ENCODE measurements at places on chromosomes 7 and 10.
A peak's percentile ranks its signal among the peaks of the same experiment; 100 is the strongest.

- no peak for DNase-seq
These were observed 27.3 kb upstream of the LIMK1 start for GRCh38 chr7:74056096-74056915.

DNA sequence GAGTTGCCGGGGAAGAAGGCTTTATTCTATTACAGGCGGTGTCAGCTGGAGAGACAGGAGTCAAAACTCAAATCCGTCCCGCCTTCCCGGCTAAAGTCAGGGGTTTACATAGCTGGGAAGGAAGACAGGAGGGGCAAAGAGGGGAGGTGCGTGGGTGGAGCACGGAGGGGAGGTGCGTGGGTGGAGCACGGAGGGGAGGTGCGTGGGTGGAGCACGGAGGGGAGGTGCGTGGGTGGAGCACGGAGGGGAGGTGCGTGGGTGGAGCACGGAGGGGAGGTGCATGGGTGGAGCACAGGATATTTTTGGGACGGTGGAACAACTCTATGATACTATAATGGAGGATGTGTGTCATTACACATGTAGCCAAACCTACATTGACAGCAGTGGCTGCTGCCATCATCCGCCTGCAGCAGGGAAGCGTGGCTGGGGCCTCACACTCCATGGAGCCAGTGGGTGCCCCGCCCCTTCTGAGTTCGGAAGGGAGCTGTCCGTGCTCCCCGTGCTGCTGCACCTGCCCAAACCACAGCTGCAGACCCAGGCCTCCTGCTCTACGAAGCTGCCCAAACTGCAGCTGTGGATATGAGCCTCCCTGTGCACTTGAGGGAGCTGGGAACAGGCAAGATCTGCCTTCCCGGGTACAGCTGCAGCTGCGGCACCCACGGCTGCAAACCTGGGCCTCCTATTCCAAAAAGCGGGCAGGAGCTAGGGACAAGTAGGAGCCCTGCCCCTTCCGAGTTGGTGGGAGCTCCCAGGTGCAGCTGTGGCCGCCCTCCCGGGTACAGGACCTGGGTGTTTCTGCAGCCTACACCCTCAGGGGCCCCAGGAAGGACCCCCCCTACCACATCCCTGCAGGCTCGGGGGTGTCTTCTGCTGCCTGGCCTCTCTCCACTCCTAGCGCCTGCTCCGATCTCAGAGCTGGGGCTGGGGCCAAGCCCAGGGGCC, 119.4 kb downstream of the DYNC2I1 start:
- no peak for DNase-seq

DNA sequence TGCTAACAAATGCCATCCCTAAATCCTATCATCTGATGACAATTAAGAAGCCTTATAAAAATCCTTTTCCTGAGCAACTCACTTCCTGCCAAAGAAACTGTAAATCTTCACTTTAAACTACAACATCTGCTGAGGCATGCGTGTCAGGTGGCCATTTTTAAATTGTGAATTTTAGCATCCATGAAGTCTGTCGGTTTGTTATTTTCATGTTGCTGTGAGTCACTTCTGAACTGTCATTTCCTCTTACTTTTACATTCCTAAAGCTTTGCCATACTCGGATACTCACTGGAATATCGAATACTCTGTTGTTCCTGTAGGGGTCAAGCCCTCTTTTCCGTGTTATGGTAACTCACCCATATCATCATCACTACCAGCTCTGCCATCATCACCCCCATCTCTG, 34.3 kb upstream of the TMEM26 start:
- DNase-seq: no peak

GRCh38 chr10:32084185-32084851, 28.1 kb upstream of the KIF5B start:
- DNase-seq: no peak

DNA sequence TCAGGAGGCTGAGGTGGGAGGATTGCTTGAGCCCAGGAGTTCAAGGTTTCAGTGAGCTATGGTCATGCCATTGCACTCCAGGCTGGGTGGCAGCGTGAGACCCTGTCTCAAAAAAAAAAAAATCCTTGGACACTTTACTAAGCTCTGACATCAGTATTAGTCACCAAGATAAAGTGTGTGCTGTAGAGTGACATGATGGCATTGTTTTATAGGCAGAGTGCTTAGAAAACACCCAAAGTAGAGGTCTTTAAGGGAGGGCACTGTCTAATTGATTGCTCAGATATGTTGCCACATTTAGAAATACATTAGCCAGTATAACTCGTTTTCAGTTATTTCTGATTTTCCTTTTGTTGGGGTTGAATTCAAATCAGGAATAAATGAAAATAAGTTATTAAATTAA, 235.9 kb downstream of the REEP3 start:
- DNase-seq: no peak

GRCh38 chr10:99661377-99661763, 2.1 kb downstream of the ENTPD7 start:
- DNase-seq: peak; percentile 52

DNA sequence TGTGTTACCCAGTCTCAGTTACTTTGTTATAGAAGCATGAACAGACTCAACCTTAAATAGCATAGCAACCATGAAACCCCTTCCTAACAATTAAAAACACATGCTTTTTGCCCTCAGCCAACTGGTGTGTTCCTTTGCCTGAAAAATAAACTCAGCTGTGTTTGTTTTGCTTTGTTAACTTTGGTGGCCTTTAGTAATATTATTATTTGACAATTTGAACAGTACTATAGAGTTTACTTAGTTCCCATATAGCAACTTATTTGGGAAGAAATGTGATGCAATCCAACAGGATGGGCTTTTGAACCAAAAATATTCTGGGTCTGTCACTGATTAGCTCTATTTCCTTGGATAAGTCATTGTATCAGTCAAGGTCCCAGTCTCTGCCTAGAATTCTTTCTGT, 22.5 kb upstream of the MKLN1 start:
- DNase-seq: no peak

DNA sequence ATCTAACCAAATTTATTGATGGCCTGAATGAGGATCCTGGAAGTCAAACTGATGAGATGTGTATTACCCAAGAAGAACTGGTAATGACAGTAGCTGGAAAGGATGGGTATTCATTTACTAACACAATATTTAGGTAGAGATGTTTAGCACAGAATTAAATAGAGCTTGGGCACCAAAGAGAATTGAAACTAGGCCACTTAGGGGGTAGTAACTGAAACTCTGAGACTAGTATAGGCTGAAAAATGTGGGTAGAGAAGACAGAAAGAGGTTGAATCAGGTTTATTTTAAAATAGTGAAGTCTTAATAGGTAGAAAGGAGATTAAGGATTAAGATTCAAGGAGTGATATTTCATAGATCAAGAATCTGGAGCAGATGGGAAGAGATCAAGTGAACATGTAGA, 155.8 kb downstream of the MLLT10 start:
- DNase-seq: no peak

DNA sequence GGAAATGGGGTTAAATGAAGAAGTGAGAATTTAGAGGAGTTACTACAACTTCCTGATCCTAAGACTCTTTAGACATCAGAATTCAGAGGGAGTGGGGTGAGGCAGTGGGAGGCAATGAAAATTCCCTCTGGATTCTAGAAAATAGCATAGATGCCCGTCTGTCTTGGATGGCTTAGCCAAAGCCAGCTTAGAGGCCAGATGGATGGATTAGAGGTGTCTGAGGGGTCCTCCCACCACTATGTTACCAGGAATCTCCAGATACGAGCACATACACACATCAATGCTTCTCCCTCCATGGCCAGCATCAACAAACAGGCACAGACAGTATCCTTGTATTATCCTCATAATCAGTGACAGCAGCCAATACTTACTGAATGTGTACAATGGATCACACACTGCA, 418.1 kb downstream of the PLXNA4 start:
- DNase-seq: no peak

- no peak for DNase-seq
These were observed 35.0 kb upstream of the EIF4H start for GRCh38 chr7:74138945-74139843.

- DNase-seq: no peak
These were observed 18.3 kb upstream of the ST8SIA6 start for GRCh38 chr10:17472481-17473227.

GRCh38 chr7:45586542-45587520, 12.7 kb downstream of the ADCY1 start:
- DNase-seq: no peak

DNA sequence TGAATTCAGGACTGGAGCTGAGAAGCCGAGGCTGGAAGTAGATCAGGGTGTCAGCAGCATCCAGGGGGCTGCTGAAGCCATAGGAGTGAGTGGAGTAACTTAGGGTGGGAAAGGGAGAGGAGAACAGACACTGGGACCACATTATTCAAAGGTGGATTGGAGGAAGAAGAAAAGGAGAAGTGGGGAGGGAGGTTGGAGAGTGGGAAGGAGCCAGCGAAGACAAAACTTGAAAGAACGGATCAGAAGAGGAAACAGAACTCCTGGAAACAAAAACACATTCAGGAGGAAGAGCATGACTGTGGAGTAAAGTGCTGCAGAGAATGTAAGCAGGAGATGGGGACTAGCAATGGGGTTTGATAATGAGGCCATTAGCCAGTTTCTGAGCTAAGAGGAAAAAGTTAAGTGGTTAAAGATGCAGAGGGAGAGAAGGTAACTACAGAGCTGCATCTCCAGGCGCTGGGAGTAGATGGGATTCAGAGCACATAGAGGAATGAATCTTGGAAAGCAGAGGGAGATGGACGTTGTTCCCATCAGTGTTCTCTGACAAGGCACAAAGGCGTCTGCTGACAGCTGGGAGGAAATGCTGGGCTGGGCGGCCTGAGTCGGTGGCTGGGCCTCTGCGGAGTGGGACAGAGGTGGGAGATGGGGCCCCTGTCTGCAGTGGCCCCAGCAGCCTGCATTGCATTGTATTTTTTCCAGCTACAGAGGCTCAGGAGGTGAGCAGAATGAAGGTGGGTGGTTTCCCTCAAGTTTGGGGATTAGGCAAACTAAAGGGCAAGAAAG, 63.1 kb upstream of the LEP start:
- no peak for DNase-seq

- no peak for DNase-seq
These were observed 52.9 kb downstream of the NRAP start for GRCh38 chr10:113610631-113611601.
